ENCODE measurements at places on chromosomes 7 and 10. TPM values are rescaled to one million over a fixed set of nuclear protein-coding genes. Genes with fewer than 3 reads are reported as not detected.

GRCh38 chr10:110113670-110114337 lies 93.6 kb upstream of the MXI1 start:
- DNase-seq, result no peak

Gene OR2A7
- total RNA-seq, result 0.07 TPM

GRCh38 chr7:17185690-17186070 lies 112.8 kb upstream of the AHR start:
- DNase-seq, result peak; percentile 85

DNA sequence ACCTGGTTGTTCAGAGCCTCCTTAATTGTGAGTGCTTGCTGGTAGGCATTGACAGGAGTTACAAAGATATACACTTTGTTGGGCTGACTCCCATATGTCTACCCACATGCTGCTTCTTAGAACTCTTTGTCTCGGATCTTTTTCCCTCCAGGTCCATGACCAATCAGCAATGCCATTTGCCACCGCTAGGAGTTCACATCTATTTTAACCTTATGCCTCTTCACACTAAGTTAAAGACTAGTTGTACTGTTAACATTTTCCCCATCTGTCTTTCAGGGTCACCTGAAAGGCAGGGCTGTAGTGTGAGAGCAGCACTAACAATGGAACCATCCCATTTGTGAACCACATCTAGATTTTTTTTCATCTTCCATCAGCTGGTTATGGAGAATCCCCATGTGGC lies 226.7 kb upstream of the NPY start:
- no peak for DNase-seq

- DNase-seq, result no peak
Observed at GRCh38 chr10:131762789-131763696, 137.8 kb upstream of the PPP2R2D start.
